Astrocyte (in vitro differentiated cells and primary cell): ENCODE measurements at places on chromosomes 16 and 17.

GRCh38 chr16:57361404-57361803 is 2.8 kb downstream of the CCL22 start:
- H3K27me3 ChIP-seq: peaks cover 14% of the 10 kb centered on the region
- no peaks in the 10 kb centered on the region for H3K4me1 ChIP-seq
- H3K27ac ChIP-seq: no peak overlapping the region
- no peaks in the 10 kb centered on the region for H3K36me3 ChIP-seq

DNA sequence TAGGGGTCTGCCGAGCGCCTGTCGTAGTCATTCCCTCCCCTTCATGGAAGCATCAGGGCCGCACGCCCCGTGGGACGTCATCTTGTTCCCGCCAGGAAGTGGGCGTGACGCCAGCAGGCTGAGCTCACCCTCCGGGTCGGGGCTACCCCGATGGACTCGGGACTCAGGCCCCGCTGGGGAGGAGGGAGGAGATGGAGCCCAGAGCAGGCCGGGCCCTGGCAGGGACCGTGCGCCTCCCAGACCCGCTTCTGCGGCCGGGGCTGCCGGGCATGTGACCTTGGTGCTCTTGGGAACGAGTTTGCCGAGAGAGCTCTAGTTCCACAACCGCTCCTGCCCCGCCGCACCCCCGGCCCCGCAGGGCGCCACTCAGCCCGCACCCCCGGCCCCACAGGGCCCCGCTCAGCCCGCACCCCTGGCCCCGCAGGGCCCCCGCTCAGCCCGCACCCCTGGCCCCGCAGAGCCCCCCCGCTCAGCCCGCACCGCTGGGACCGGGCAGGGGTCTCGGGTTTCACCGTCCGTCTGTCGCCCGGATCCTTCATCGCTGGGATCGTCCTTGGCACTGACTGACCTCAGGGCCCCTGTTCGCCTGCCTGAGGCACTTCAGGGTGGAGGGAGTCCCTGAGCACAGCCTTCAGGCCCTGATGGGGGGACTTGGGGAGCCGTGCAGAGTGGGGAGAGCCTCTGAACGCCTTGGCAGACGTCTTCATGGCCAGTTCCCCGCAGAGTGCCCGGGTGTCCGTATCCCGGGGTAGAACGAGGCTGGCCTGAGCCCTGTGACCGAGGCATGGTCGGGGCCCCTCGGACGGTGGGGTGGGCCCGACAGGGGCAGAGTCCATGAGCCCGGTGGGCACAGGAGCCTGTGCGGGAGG is 5.8 kb downstream of the CACNA1H start:
- no peak overlapping the region for H3K27ac ChIP-seq
- no peak for DNase-seq
- H3K4me3 ChIP-seq: no peak overlapping the region
- no peaks in the 10 kb centered on the region for H3K36me3 ChIP-seq
- H3K27me3 ChIP-seq: no peaks in the 10 kb centered on the region

DNA sequence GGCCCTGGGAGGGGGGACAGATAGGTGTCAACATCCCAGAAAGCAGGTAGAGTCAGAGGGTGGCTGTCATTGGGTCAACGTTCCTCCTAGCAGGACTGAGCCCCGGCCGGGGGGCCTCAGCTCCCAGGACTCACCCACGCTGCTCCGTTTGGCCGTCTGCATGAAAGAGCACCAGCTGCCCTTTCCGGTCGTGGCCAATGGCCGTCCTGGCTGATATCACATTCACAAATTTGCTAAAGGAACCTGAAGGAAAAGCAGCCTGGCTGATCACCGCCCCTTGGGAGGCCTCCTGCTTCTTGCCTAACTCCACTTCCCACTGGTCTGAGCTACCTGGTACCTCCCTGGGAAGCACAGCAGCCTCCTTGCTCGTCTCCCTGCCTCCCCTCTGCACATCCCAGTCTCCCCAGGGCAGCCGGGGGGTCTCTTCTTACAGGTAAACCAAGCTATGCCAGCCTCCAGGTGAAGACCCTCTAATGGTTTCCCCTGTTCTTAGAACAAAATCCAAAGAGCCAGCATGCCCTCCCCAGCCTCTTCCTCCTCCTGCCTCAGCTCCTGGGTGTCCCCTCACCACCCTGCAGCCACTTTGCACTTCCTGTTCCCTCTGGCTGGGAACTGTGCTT is 3.4 kb downstream of the NAGPA start:
- no peak overlapping the region for H3K4me3 ChIP-seq
- no peak for DNase-seq
- peaks cover 13% of the 10 kb centered on the region for H3K4me1 ChIP-seq
- no peaks in the 10 kb centered on the region for H3K27me3 ChIP-seq
- no peaks in the 10 kb centered on the region for H3K36me3 ChIP-seq

- H3K36me3 ChIP-seq: no peaks in the 10 kb centered on the region
- H3K27ac ChIP-seq: no peak overlapping the region
- peaks cover 6% of the 10 kb centered on the region for H3K4me1 ChIP-seq
- H3K27me3 ChIP-seq: no peaks in the 10 kb centered on the region
- DNase-seq: peak; percentile 27
Observed at GRCh38 chr17:75557075-75557851, 30.3 kb upstream of the MYO15B start.

DNA sequence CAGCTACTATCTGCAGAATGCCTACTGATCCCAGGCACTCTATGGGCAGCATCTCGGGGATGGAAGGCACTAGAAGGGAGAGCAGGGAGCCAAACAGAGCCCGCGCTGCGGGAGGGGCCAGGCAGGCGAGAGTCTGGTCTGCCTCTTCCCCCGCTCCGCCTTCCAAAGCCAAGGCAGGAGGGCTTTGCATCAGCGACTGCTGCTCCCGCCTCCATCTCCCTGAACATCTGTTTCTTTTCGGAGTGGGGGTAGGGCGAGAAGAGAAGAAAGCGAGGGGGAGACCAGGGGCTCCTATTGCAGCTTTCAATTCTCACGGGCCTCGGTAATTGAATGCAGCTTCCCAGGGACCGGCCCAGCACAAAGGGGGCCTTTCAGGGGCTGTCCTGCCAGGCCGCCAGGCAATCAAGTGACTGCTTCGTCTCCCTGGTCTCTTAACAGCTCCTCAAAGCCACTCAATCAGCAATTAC is 31.4 kb upstream of the CDC42EP4 start:
- no peaks in the 10 kb centered on the region for H3K36me3 ChIP-seq
- peak overlapping the region; percentile 81 for H3K27ac ChIP-seq
- H3K4me3 ChIP-seq: peak overlapping the region; percentile 8
- H3K27me3 ChIP-seq: no peaks in the 10 kb centered on the region

GRCh38 chr16:51147776-51148677 is 3.0 kb downstream of the SALL1 start:
- H3K27ac ChIP-seq: peak overlapping the region; percentile 77
- H3K4me3 ChIP-seq: peak overlapping the region; percentile 74

DNA sequence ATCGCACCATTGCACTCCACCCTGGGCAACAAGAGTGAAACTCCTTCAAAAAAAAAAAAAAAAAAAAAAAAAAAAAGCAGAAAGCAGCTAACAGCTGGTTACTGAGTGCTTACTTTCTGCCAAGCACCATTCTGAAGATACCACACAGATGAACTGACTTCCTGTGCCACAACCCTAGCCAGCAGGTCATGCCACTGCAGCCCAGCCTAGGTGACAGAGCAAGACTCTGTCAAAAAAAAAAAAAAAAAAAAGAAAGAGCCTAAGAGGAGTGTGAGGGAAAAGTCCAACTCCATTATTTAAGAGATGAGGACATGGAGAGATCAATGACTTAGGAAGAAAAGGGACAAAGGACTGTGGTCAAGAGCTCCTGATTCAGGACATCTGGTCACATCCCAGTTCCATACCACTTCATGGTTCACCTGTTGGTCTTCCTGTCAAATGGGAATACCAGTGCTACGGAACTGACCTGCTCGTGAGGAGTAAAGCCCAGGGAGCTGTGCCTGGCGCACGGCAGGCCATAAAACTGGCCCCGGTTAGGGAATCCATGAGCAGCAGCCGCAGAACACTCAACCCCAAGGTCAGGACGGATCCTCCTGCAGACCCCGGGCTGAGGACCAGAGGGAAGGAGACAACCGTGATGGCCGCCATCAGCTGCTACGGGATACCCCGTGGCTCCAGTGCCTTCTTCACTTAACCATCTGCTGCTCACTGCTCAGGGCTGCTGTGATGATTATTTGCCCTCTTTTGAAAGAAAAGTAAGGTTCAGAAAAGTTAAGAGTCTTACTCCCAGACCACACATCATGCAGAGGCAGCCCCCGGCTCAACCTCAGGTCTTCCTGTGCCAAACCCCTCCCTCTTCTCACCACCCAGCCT is 950 bp downstream of the KLHDC4 start:
- H3K27me3 ChIP-seq: no peaks in the 10 kb centered on the region
- H3K4me1 ChIP-seq: peaks cover 12% of the 10 kb centered on the region
- peak overlapping the region; percentile 87 for H3K4me3 ChIP-seq
- H3K27ac ChIP-seq: peak overlapping the region; percentile 89
- H3K36me3 ChIP-seq: peaks cover 14% of the 10 kb centered on the region
- DNase-seq: no peak

DNA sequence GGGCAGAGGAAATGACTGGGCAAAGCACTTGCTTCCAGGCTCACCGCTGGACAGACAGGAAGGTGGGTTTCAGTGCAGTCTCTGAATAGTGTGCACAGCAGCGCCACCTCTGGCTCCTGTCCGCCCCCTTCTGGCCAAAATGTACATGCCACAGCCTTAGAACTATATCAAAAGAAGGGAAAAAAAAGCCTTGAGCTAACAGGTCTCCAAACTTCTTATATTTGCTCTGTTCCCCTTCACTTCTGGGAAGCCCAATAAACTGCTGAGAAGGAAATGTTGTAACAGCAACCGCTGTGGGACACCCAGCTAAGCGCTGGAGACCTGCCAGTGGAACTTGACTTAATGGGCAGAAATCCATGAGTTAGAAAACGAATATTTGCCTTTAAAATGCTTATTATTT is 17.5 kb downstream of the COG7 start:
- H3K27ac ChIP-seq: no peak overlapping the region
- H3K4me3 ChIP-seq: no peak overlapping the region
- peaks cover 22% of the 10 kb centered on the region for H3K36me3 ChIP-seq

DNA sequence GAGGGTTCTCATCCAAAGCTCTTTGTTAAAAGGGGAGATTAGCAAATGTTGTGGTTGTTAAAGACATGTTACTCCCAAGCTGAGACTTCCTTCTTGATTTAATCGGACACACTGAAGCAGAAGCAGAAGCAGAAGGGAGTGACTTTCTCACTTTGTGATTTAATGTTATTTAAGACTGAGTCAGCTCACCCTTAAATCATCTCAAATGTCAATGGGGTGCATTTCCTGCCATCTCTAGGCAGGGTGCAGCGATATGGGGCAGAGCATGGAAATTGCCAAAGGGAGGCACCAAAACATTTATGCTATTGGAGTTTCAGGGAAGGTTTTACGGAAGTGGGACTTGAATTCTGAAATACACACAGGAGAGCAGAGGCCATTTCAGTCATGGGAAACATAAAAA is 283.6 kb downstream of the ABCC12 start:
- no peaks in the 10 kb centered on the region for H3K4me1 ChIP-seq
- DNase-seq: no peak
- H3K4me3 ChIP-seq: no peak overlapping the region
- H3K36me3 ChIP-seq: no peaks in the 10 kb centered on the region

DNA sequence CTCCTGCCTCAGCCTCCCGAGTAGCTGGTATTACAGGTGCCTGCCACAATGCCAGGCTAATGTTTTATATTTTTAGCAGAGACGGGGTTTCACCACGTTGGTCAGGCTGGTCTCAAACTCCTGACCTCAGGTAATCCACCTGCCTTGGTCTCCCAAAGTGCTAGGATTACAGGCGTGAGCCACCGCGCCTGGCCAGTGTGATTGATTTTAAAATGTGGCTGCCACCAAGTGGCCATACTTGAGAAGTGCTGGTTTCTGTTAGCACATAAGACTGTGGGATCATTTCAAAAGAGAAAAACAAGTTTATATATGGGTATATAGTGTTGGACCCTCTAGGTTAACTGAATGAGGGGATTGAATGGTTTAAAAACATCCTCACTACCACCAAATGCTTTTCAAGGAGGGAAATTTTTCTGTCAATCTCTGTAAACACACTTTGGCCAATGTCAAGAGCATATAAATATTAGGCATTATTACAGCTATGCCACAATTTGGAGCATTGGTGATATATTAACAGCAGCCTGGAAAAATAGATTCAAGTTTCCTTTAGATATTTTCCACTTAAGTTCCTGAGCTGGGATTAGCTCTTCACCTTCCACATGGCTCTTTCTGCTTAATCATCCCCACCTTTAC is 13.5 kb upstream of the DHRS13 start:
- no peaks in the 10 kb centered on the region for H3K27me3 ChIP-seq
- no peak overlapping the region for H3K27ac ChIP-seq
- H3K36me3 ChIP-seq: peaks cover 73% of the 10 kb centered on the region
- no peaks in the 10 kb centered on the region for H3K4me1 ChIP-seq
- no peak for DNase-seq

DNA sequence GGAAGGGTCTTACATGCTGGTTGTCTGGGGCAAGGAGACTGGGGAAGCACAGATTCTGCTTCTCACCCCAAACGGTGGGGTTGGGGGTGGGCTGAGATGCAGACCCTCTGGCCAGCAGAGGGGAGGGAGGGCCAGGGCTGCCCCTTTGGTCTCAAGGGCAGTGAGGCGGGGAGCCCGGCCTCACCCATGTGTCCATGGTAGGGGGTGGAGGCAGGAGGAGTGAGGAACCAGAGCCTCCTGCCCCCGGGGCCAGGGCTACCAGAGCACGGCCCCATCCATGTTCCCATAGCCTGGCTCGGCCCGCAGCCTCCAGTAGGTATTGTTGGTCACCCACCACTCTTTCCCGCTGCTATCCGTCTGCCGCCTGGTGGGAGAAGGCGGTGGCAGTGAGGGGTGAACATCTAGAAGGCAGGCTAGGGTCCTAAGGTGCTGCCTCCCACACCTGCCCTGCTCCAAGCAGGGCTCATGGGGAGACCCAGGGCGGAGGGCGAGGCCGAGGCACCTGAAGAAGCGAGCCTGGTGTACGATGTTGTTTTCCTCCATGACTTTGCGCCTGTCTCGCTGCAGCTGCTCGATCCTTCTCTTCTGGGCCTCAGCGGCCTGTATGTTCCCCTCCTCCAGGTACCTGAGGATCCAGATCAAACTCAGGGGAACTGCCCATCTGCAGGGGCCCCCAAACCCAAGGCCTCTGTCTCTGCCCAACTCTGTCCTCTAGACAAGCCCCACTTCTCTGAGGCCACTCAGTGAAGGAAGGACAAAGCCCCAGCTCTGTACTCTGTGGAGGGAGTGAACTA is 13.4 kb downstream of the OSBPL7 start:
- no peak overlapping the region for H3K4me3 ChIP-seq
- H3K27ac ChIP-seq: no peak overlapping the region
- peaks cover 10% of the 10 kb centered on the region for H3K27me3 ChIP-seq

GRCh38 chr16:67773569-67774456 is 32.5 kb downstream of the RANBP10 start:
- H3K4me1 ChIP-seq: peaks cover 6% of the 10 kb centered on the region
- H3K27me3 ChIP-seq: no peaks in the 10 kb centered on the region
- no peak overlapping the region for H3K4me3 ChIP-seq
